Iris pigment epithelial cell (primary cell): ENCODE measurements at places on chromosomes 6 and 20.

DNA sequence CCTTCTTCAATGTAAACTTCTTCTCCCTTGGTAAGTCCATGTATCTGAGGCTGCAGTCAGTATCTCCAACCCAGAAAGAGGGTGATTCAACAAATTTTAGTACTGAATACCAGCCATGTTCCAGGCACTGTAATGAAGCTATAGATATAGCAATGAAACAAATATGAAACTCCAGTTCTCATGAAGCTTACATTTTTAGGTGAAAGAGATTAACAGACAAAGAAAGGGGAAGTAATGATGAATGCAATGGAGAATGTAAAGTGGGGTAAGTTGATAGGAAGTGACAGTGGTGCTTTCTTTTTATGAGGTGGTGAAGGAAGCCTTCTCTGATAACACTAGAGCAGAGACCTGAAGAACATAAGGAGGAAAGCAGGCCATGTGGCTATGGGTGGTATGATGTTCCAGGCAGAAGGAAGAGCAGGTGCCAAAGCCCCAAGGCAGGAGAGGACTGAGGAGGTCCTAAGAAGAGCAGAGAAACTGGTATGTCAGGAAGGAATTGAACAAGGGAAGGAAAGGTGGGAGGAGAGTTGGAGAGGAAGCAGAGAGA lies 143.6 kb downstream of the TFAP2B start:
- no peak for DNase-seq

DNA sequence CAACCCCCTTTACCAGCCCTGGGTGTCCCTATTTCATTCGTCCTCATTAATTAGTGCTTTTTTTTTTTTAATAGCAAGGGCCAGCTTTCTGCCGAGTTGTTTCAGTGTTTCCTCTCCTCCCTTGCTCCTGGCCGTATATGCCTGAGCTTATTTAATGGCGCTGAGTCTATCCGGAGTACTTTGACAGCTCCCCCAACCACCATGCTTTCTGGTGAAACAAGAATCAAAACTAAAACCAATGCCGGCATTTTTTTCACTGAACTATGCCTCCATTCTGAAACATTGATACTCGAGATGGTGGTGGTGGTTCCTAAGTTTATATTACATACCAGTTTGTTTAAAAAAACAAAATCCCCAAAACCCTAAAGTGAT lies 1.2 kb downstream of the DCBLD1 start:
- peak; percentile 61 for DNase-seq

- DNase-seq: no peak
Measured at GRCh38 chr6:14722704-14723103, 523.2 kb upstream of the JARID2 start.

DNA sequence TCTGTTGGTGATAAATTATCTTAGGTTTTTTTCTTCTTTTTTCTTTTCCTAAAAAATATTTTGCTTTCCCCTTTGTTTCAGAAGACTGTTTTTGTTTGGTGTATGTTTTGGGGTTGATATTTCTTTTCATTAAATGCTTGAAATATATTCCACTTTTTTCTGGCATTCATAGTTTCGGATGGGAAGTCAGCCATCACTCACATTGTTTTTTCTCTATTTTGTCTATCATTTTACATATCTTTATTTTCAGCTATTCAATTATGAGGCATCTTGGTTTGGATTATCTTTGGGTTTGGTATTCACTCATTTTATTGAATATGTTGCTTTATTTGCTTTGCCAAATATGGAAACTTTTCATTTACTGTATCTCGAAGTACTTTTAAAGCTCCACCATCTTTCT lies 600.5 kb upstream of the EYS start:
- peak; percentile 1 for DNase-seq

DNA sequence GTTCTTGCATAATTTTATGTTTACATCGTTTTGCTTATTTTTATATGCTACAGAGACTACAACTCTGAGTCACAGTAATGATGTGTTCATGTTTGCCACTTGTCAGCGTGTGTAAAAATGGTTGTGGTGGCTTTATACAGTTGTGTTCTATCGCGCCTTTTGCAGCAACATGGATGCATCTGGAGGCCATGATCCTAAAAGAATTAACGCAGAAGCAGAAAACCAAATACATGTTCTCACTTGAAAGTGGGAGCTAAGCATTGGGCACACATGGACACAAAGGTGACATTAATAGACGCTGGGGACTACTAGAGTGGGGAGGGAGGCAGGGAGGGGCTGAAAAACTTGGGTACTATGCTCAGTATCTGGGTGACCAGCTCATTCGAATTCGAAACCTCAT lies 996 bp upstream of the SEC23B start:
- DNase-seq: no peak

DNA sequence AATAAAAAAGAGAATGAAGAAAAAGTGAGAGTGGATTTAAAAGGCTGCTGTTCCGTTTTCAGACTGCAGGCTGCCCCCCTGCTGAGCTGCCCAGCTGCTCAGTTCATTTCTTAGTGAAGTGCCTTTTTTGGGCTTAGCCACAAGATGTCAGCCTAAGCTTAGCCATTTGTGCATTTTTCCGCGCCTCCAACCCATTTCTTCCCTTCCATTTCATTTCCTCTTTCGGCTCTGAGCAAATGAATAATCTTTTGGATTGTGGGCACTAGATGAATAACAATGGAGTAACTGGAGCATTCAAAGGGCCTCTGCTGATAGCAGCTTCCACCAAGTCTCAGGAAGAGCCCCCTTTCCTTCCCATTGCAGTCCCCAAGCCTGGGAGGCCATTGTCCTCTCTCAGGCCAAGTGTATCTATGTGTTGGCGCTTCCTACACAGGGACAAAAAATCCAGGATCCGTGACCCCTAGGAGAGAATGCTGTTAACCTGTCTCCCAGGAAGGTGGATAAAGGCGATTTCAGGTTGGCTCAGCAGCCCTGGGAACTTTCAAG lies 83.5 kb upstream of the SPTLC3 start:
- DNase-seq: peak; percentile 88

DNA sequence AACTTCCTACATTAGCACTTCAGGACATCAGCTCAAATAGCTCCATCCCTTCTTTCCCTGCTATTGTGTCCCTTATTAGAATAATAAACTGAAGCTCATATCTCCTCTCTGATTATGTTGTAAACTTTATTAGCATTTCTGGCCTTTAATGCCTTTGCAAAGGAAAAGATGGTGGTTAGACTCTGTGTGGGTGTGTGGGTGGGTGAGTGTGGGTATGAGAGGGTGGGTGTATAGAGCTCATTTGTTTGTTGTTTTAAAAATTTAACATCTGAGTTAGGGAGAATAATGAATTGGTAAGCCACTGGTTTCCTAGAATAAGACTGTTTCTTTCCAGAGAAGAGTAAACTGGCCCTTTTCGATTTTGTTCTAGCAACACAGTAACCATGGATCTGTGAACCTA lies 70.6 kb upstream of the L3MBTL3 start:
- DNase-seq: no peak

- DNase-seq: peak; percentile 22
Measured at GRCh38 chr20:63740070-63740626, 572 bp downstream of the SLC2A4RG start.

DNA sequence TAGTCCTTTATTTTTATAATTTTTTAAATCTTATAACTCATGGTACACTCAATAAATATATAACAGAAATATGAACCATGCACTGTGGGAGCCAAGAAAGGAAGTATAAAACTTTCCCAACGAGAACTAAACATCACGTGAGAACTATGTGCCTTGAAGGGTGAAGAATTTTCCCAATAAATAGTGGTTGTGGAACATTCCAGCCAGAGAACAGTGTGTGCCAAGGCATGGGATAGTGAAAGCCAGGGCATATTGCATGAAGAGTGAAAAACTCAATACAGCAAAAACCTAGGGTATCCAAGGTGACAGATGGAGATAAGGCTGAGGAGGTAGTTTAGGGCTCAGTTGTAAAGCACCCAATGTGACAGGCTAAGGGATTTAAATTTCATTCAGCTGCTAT lies 86.1 kb downstream of the SIM1 start:
- no peak for DNase-seq

DNA sequence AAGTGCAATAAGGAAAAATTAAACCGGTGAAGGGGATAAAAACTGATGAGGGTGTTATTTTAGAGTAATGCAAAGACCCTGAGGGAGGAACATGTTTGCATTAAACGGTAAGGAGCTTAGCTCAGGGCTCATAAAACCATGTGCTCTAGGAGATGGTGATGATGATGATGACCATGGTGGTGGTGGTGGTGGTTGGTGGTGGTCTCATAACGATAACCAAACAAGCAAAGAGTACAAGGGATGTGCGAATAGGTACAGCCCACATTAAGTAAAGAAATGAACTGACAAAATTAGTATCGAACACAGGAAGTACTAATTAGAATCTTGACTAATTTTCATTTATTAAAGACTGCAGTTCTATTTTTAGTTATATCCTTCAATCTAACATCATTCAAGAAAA lies 139.1 kb downstream of the ATXN1 start:
- no peak for DNase-seq
